ENCODE measurements at places on chromosomes 12 and 14.

GRCh38 chr14:75662966-75663365 lies 1.9 kb downstream of the TTLL5 start:
- DNase-seq, result no peak

DNA sequence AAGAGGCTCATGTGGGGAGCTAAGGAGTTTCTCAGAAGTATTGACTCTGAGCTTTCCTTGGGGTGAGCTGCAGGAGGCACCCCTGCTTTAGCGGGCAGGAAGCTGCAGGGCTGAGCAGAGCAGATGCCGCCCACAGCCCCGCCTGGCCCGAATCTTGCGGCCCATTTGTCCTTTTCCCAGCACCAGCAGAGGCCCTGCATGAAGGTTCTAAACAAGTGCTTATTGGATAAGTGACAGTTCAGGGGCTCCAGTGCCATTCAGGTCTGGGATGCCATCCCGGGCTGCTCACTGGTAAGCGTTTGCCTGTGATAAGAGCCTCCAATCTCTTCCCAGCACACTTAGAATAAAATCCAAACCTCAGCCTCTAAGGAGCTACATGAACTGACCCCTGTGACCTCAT lies 11.4 kb downstream of the RILPL1 start:
- DNase-seq, result no peak

DNA sequence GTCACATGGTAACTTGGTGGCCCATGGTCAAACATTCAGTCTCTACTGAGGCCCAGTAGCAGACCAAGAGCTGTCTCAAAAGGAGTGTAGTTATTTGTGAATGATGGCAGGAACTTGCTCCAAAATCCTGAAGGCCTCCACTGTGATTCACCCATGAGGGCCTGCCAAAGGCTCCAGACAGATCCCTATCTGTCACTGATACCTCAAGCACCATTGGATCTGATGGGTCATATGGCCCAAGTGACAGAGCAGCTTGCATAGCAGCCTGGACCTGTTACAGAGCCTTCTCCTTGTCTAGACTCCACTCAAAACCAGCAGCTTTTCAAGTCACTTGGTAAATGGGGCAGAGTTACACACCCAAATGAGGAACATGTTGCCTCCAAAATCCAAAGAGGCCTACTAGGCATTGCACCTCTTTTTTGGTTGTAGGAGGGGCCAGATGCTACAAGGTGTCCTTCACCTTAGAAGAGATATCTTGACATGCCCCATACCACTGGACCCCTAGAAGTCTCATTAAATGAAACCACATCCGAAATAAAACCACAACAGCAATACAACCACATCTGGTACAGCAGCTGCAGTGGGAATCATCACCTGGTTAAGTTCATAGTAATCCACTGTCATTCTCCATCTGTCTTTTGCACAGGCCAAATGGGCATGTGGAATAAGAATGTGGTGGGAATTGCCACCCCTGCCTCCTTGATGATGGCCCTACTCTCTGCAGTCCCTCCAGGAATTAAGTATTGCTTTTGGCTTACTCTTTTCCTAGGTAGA lies 150.4 kb upstream of the MAX start:
- DNase-seq, result no peak

GRCh38 chr14:68178282-68178681 lies 358.7 kb downstream of the RAD51B start:
- no peak for DNase-seq

- no peak for DNase-seq
Observed at GRCh38 chr12:24964342-24964741, 15.4 kb upstream of the BCAT1 start.

Data from WERI-Rb-1 (cell line).